ENCODE measurements at places on chromosomes 2 and 18. TPM values are rescaled to one million over a fixed set of nuclear protein-coding genes. Genes with fewer than 3 reads are reported as not detected.

The CYBRD1 gene
- total RNA-seq = 12.2 TPM

The TRABD2A gene
- total RNA-seq = 0.29 TPM

The IL1RN gene
- total RNA-seq = 0.87 TPM

The L3MBTL4 gene
- total RNA-seq = 13.2 TPM

The DOCK10 gene
- total RNA-seq = 19.7 TPM

The CCDC74B gene
- total RNA-seq = 0.89 TPM

The GPR39 gene
- 12.3 TPM for total RNA-seq

The SPC25 gene
- total RNA-seq = not detected

The NAPG gene
- total RNA-seq = 34.2 TPM

The FBXO48 gene
- 1.2 TPM for total RNA-seq

The SOWAHC gene
- total RNA-seq = 10.7 TPM

The BOLL gene
- not detected for total RNA-seq

The LINC00305 gene
- not detected for total RNA-seq

The DHRS9 gene
- 1.3 TPM for total RNA-seq

Measured in stomach (tissue), 19 donors.